Forelimb muscle (tissue), 1 donor: ENCODE measurements at places on chromosomes 2 and 18. TPM values are rescaled to one million over a fixed set of nuclear protein-coding genes. Genes with fewer than 3 reads are reported as not detected.

Gene PTGR3
- polyA plus RNA-seq: 40.0 TPM

Gene MGAT4A
- polyA plus RNA-seq: 3.8 TPM

Gene GPR155
- polyA plus RNA-seq: 4.3 TPM

Gene SULT1C2
- polyA plus RNA-seq: 1.3 TPM

Gene MAP3K19
- not detected for polyA plus RNA-seq

Gene C1QL2
- not detected for polyA plus RNA-seq

Gene SPP2
- not detected for polyA plus RNA-seq

Gene FAM228A
- 0.40 TPM for polyA plus RNA-seq

Gene FMNL2
- polyA plus RNA-seq: 22.4 TPM

Gene AQP12B
- polyA plus RNA-seq: 1.1 TPM

Gene MC2R
- 0.09 TPM for polyA plus RNA-seq

Gene TRIM43
- not detected for polyA plus RNA-seq

Gene SERPINB12
- 0.53 TPM for polyA plus RNA-seq

Gene MALL
- polyA plus RNA-seq: 6.8 TPM

Gene CD226
- polyA plus RNA-seq: 0.67 TPM

Gene LONRF2
- 1.5 TPM for polyA plus RNA-seq

Gene ATOH8
- 21.1 TPM for polyA plus RNA-seq

Gene HRH4
- polyA plus RNA-seq: 0.08 TPM

Gene EFEMP1
- 29.9 TPM for polyA plus RNA-seq

Gene CPLX4
- not detected for polyA plus RNA-seq

Gene ZC3H8
- polyA plus RNA-seq: 14.6 TPM

Gene CAPN13
- polyA plus RNA-seq: 0.13 TPM

Gene SLC4A3
- 6.9 TPM for polyA plus RNA-seq

Gene CYP26B1
- polyA plus RNA-seq: 15.8 TPM

Gene RNU2-63P
- polyA plus RNA-seq: not detected

Gene IL36B
- not detected for polyA plus RNA-seq

Gene RNF152
- 5.2 TPM for polyA plus RNA-seq

Gene GBX2
- polyA plus RNA-seq: not detected

Gene PTH2R
- 0.10 TPM for polyA plus RNA-seq

Gene CAPN14
- polyA plus RNA-seq: not detected

Gene BOLL
- polyA plus RNA-seq: 1.6 TPM

Gene OSBPL6
- 6.2 TPM for polyA plus RNA-seq

Gene UNC80
- 2.4 TPM for polyA plus RNA-seq

Gene C1D
- 31.3 TPM for polyA plus RNA-seq

Gene ALK
- 0.03 TPM for polyA plus RNA-seq
